ENCODE measurements at places on chromosomes 11 and 22. TPM values are rescaled to one million over a fixed set of nuclear protein-coding genes. Genes with fewer than 3 reads are reported as not detected.

Gene KDM4E
- not detected for polyA plus RNA-seq

Gene CTSF
- 56.7 TPM for polyA plus RNA-seq

Gene CRYBB2
- not detected for polyA plus RNA-seq

Gene DYNC2H1
- 2.0 TPM for polyA plus RNA-seq

Gene RBFOX2
- polyA plus RNA-seq = 1.2 TPM

Gene APOL3
- 56.3 TPM for polyA plus RNA-seq

Gene ZP1
- not detected for polyA plus RNA-seq

Gene KRTAP5-1
- polyA plus RNA-seq = not detected

Gene ROBO4
- not detected for polyA plus RNA-seq

Gene YPEL1
- 72.9 TPM for polyA plus RNA-seq

Gene SEPTIN3
- polyA plus RNA-seq = not detected

Gene DCUN1D5
- 26.1 TPM for polyA plus RNA-seq

Gene P2RY2
- polyA plus RNA-seq = not detected

Gene SPINDOC
- polyA plus RNA-seq = 0.36 TPM

Gene EXPH5
- 1.6 TPM for polyA plus RNA-seq

Gene MYOD1
- polyA plus RNA-seq = not detected

Gene SLC22A8
- polyA plus RNA-seq = not detected

Gene HOATZ
- polyA plus RNA-seq = not detected

Gene GLB1L2
- polyA plus RNA-seq = 1.4 TPM

Gene TSSK2
- polyA plus RNA-seq = not detected

Gene HBG2
- not detected for polyA plus RNA-seq

Gene WBP2NL
- polyA plus RNA-seq = 0.16 TPM

Gene OR4D5
- polyA plus RNA-seq = not detected

Gene THOC5
- 28.7 TPM for polyA plus RNA-seq

Gene ACR
- not detected for polyA plus RNA-seq

Gene NCAM1
- polyA plus RNA-seq = 49.1 TPM

Gene MCHR1
- polyA plus RNA-seq = not detected

Gene TBX1
- 0.12 TPM for polyA plus RNA-seq

Gene PGA5
- polyA plus RNA-seq = not detected

Gene VPREB1
- polyA plus RNA-seq = not detected

Gene APLNR
- polyA plus RNA-seq = 0.28 TPM

Gene ZNF280B
- polyA plus RNA-seq = 1.1 TPM

Gene SLC22A6
- not detected for polyA plus RNA-seq

Gene APBB1
- 35.2 TPM for polyA plus RNA-seq

Gene SPTBN2
- not detected for polyA plus RNA-seq

Gene FREY1
- polyA plus RNA-seq = not detected

Measured in immature natural killer cell (primary cell).